ENCODE measurements at places on chromosomes 2 and 18.

DNA sequence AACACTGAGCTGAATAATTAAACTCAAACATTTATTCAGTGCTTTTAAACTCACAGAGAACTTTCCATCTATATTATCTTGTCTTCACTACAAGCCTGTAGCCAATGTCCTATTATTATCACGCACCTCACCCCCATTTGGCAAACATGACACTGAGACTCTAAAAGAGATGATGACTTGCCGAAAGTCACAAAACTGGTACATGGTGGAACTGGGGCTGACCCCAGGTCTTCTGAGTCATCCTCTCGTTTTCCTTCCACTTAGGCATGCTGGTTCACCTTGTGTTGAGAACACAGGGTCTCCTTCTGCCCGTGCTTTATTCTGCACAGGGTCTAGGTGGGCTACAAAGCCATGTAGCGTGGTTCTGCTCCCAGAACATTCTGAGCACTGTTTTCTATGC lies 230.0 kb upstream of the MGAT5 start:
- DNase-seq: no peak

DNA sequence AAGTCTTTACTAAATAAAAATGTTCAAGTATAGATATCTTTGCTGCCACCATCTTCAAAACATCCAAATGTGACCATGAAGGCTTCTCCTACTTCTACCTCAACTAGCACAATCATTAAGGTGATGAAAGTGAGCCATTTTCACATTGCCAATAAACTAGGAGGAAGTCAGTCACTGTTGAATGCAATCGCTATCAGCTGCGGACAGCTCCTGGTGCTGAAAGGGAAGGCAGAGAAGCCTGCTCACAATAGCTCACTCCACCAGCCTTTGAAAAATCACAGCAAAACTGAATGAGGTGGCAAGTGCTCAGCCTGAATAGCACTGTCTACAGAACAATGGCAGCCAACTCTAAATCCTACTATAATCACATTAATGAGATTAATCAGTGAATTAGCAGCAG lies 2.2 kb downstream of the MYT1L start:
- no peak for DNase-seq

DNA sequence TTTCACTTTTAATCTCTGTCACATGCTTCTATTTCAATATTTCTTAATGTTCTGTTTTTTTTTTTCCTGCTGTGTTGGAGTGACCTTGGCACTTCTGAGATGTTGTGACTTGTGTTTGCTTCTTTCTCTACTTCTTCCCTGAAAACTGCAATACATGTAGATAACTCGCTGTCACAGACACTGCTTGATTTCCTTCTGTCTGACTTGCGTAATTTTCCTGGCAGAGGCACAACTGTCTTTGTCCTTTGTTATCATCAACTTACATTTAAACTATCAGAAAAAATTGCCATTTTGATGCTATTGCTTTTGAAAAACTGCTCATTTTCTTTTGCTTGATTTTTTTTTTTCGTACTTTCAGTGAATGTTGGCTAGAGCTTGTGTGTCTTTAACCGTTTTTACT lies 69.0 kb downstream of the BABAM2 start:
- no peak for DNase-seq

GRCh38 chr2:149213764-149214493 lies 116.5 kb upstream of the LYPD6 start:
- no peak for DNase-seq

- no peak for DNase-seq
Observed at GRCh38 chr2:74181739-74182138, 3.1 kb upstream of the MOB1A start.

DNA sequence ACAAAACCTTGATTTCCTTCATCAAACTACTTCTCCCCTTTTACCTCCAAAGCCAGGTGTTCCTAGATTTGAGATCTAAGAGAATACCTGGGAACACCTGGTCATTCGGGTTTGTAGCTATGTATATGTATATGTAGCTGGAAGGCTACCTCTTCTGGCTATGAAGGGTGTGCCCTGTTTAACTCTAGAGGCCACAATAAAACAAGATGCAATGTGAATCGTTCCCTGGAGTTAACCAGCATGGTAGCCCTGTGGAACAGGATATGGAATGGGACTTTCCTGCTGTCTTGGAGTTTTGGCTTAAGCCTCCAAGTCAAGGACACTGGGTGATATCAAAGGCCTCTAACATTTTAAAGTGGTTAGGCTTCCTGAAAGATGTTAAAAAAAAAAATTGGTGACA lies 17.7 kb upstream of the NFU1 start:
- DNase-seq: no peak

GRCh38 chr2:77199411-77199810 lies 322.8 kb downstream of the LRRTM4 start:
- DNase-seq: no peak

DNA sequence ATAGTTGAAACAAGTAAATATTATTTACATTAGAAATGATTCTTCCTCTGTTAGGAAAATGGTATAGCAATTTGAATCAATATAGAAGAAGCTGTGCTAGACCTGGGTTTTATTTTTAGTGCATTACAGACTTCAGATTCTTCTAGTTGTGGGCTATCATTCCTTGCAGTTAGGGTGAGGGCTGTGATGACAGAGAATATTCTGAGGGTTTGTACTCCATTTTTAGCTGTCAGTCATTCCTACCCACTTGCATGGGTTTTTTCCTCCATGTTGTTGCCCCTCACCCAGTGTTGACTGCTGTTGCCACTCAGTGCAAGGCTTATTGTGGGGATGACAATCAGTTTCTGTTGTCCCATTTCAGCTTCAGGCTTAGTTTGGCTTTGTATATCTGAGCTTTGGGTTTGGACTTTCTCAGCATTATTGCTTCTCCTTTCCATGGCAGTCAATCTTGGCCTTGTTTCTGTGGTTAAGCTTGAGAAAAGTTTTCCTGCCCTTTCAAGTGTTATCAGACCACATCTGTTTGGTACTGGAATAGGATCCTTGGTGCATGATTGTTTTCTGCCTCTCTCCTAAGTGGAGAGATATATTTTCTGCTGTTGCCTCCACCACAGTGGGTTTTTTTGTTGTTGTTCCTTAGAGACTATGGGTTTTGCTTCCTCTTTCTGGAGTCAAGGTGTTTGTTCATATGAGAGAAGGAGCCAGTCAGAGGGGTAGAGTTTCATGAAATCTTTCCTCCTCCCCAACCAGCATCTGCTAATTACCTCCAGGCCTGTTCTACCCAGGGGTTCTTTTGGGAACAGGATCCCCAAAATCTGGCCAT lies 312.7 kb upstream of the CWC22 start:
- DNase-seq: no peak

- DNase-seq: no peak
Observed at GRCh38 chr2:114545052-114545451, 102.6 kb downstream of the DPP10 start.

DNA sequence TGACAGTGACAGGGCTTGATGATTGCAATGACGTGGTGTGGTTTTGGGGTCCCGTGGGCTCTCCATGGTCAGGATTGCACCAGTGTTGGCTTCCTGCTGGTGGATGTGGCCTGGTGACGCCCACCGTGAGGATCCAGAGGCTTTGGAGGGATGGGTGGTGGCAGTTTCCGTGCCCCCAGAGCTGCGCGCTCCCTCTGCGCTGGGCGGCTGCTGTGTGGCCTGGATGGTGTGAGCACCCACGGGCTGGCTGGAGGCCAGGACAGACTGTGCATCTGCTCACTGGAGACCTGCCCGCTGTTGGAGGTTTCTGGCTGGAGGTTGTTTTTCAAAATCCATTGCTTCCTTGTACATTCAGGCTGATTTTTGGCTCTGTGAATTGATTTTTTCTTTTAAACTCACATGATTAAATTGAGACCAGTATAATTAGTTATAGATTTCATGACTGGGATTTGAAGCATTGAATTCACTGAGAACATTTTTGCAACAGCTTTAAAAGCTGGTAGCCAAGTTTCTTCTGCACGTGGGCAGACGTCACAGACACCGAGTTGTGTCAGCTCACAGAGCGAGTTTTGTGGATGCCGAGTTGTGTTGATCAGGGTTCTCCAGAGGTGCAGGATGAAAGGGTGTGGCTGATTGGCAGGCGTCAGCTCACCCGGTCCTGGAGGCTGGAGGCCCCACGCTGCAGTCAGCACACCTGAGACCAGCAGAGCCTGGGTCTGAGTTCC lies 72.7 kb downstream of the KCNG2 start:
- DNase-seq: no peak

DNA sequence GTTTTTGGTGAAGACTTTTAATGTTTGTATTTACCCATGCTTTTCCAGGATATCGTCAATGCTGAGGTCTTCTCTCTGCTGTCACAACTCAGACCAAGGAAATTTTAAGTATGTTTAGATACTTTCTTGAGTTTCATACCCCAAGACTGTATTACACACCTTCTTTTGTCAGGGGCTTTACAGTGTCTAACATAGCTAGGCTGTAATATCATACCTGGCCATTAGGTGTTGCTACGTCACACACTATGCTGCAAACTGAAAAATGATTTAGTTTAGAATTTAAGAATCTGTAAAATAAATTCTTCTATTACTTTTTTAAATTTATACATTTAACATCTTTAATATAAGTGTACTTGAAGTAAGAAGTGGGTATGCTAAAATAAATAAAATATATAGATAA lies 358.4 kb upstream of the NRP2 start:
- no peak for DNase-seq

DNA sequence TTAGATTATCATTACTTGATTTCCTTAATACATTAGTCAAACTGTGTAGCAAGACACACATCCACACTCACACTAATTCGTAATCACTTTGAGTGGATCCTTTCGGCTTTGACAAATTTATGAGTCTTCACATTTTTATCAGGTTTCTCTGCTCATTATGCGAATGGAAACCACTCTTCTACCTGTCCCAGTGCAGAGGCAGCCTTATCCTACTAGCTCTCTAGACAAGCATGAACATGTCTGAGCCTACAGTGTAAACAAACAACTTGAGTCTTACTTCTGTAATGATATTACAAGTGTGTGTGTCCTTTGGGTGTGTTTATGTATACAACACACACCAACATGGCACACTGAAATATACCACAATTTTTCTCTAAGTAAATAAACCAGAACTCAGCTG lies 361.9 kb upstream of the CHST9 start:
- no peak for DNase-seq

DNA sequence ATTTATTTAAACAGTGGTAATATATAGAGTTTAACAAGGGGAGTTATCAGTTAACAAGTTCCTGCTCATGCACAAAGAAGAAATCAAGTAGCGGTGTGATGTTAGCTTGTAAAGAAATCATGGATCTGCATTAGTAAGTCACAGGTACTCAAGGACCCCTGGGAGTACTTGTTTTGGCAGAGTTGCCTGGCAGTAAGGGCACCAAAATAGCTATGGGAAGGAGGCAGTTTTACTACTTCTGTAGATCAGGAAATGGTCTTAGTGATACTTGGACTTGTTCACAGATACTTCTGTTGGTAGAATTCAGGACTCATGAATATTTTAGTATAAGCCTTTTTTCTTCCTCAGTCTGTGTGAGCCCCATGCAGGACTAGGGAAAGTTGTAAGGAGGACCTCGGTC lies 107.3 kb upstream of the IL1R2 start:
- no peak for DNase-seq

DNA sequence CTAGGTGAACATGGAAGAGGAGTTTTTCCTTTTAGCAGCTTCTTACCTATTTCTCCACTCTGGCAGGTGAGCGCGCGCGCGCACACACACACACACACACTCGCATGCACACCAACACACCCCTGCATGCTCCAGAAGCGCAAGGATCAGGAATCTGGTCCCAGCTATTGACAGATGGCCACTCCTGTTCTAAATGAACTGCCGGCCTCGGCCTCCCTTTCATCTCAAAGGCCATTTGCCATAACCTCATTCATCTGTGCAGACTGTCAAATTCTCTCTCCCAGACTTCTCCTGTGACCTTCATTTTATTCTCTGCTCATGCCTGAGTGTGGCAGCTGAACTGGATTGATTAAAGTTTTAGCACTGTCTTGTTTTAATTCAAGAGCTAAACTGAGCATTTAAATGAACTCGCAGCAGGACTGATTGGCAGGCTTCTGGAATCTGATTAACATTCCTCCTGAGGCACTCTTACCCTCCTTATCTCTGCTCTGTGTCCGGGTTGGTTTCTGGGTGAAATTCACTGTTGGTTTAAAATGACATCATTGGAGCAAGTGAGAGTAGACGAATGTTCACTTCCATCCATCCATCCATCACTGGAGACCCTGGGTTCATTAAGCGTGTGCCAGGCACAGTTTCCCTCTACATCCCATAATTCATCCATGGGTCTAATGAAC lies 58.8 kb downstream of the FECH start:
- DNase-seq: no peak

DNA sequence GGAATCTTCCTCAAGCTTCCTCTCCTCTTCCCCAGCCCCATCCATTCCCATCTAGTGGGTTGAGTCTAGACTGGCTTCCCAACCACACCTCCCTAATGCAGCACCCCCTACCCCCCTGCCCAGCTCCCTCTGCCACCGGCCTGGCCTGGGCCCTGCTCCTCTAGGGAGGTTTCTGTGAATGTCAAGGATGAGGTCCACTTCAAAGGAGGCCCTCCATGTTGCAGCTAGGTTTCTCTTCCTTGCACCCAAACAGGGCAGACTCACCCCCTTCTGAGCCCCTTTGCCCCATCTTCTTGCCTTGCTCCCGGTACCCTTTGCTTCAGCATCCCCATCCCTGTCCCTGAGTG lies 18.3 kb downstream of the EMX1 start:
- DNase-seq: no peak

DNA sequence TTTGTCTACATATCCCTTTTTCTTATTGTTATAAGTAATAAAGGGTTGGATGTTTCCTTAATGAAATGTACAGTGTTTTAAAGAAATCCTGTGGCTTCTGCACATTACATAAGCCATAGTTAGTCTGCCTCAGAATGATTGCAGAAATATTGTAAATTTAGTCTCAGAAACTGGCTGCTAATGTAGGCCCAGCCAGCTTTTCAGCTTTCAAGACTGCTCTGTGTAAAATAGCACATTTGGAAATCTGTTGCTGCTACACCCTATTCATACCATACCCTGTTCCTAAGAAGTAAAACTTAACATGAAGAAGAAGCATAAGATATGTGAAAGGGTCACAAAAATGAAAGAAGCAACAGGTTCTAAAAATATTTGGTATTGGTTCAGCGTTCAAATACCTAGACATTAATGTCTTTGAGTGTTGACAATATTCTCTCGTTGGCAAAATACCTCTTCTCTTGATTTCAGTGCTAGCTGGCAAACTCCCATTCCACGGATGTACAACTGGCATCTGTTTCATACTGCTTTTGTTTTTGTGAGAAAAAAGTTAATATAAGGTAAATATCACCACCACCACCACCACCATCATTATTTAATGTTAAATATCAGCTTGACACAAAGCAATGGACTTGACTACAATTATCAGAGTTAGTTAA lies 19.2 kb upstream of the NCKAP1 start:
- DNase-seq: no peak

Measured in central memory CD4-positive, alpha-beta T cell (primary cell).